ENCODE measurements at places on chromosomes 5 and 9. TPM values are rescaled to one million over a fixed set of nuclear protein-coding genes. Genes with fewer than 3 reads are reported as not detected.

DNA sequence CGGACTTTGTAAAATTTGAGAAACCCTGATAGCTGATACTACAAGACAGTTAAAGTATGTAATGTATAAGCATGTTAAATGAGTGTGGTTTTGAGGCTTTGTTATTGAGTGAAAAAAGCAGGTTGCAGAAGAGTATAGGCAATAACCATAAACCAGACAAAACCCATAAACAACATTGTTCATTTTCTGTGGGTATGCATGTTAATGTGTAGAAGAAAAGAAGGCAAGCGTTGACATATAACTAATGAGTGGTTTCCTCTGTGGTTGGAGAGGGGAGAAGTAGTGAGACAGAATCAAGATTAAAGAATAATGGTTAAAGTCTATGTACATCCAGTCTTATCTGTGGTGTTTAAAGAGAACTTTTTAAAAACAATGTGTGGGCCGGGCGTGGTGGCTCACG is 26.2 kb downstream of the RAD23B start:
- DNase-seq = no peak

DNA sequence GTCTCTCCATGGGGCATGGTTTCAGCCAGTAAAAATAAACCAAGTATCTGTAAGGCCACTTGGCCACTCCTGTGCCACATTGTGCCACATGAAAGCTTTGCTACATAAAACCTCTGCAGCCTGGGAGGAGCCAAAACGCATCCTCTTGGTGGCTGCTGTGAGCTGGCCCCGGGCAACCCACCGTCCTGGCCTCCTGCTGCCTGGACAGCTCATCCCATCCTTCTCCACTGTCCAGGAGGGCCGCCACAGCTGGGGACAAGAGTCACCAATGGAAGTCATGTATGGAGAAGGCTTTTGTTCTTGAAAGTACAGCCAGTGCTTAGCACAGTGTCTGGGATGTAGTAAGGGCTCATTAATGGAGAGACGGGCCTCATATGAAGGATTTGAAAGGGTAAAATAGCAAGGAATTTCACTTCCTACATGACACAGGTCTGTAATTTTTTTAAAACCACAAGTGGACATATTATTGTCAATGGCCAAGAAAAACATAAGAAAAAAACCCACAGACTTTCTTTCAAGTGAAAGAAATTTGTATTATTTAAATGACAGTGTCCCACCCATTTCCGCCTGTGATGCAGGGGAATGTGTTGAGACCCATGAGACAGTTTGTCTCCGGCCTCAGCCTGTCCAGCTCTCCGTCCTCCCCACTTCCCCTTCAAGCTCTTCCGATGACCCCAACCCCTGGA is 6.6 kb downstream of the PTGES start:
- DNase-seq = no peak

DNA sequence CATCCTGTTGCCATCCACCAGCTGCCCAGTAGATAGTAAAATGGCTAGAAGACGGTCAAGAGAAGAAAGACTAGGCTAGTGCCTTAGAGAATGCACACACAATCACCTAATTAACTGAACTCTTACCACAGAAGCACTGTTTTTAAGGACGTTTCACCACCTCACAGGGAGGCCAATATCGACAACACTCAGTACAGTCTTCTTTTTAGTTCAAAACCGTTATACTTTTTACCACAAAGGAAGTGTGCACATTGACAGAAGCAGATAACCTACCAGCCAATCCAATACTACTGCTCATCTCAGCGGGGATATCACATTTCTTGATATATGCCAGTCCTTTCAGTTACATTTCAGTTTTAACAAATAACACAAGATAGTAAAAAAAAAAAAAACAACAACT is 122.3 kb downstream of the GNAQ start:
- no peak for DNase-seq

- no peak for DNase-seq
Measured at GRCh38 chr5:7910738-7911428, 41.9 kb downstream of the MTRR start.

- DNase-seq = no peak
Measured at GRCh38 chr9:120040896-120041295, 539.1 kb downstream of the CDK5RAP2 start.

DNA sequence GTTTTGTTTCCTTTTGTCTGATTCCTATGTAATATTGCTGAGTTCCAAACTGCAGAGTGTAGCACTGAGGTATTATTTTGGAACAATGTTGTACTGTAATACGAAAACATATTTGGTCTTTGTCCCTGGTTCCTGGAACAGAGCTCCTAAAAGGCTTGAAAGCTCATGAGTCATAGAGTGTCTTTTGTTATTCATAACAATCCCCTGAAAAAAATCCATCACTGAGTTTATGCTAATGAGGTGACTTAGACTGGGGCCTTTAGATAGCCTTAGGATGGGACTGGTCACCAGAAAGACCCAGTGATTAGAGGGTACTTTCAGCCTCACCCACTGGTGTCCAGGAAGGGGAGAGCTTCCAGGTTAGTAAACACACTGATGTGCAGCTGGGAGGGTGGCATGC is 132.7 kb upstream of the POU5F2 start:
- DNase-seq = no peak

DNA sequence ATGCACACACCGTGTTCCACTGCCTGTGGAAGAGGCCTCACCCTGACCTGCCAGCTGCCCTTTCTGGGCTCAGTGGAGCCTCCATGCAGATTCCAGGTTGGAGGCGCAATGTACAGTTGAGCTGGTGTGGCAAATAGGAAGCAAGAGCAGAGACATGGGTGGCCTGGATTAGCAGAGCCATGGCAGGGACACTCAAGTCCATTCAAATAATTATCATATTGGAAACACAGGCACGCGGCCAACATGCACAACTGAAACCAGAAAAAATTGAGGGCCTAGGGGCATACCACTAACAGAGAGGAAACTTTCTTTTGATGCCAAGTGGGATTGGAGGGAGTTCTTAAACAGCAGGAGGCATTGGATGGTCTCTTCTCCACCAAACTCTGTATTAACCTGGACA is 35.8 kb downstream of the OTULINL start:
- DNase-seq = no peak

GRCh38 chr5:133116601-133117000 is 64.8 kb downstream of the HSPA4 start:
- DNase-seq = no peak

- no peak for DNase-seq
Measured at GRCh38 chr5:91357806-91358205, 25.3 kb downstream of the ARRDC3 start.

DNA sequence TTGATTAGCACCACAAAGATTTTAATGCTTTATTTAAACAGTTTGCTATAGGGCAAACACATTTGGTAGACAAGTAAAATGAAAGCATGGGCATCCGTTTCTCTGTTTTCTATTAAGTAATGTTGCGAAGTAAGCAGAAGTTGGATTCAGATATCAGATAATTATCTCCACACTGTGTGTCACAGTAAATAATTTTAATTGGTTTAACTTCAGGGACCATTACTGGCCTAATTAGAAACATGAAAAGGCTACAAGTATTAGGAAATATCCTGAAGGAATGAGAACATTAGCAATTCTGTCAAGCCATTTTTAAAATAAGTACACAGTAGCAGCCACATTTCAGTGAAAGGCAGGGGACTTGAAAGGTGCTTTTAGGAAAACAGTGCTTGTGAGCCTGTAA is 975.4 kb downstream of the NR2F1-AS1 start:
- no peak for DNase-seq

DNA sequence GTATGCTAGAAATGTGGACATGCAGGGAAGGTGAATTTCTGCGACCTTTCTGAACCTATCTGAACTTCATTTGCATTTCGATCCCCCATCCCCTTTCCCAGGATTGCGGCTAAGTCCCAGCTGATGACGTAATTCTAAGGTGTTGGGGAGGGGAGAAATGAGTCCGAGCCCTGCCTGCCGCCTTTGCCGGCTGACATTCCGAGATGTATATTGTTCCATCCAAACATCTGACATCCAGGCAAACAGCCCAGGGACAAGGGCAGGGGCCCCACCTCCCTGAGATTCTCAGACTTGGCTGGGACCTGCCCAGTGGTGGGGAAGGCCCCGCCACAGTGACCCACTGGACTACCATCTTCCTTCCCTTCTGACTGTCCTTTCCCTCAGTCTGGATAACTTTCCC is 494.6 kb downstream of the ENC1 start:
- DNase-seq = no peak

DNA sequence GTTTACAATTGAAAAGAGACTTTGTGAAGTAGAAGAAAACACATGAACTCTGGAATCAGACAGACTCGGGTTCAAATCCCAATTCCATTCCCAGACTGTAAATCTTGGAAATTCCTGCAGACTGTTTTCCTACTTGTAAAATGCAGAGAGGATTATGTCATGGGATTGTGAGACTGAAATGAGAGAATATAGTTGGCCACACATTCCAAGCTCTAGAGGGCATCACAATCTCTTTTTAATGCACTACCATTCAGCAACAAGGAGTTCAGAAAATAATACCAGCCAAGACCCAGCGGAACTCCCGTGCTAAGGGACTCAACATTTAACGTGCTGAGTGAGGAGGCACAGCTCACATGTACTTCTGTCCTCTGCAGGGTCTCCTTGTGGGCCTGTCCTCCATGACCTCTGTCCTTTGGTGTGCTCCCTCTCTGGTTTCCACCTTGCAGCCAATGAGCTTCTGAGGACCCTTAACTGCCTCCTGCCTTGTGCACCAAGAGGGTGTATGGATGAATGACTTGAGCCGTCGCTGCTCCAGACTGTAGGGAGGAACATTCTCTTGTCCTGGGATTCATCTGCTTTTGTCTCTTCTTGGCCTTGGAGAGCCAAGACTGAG is 263.5 kb downstream of the NTRK2 start:
- DNase-seq = no peak

GRCh38 chr5:54309691-54310432 is 511 bp downstream of the ARL15 start:
- DNase-seq = no peak

- no peak for DNase-seq
Measured at GRCh38 chr5:180084638-180085561, 13.3 kb upstream of the RNF130 start.

DNA sequence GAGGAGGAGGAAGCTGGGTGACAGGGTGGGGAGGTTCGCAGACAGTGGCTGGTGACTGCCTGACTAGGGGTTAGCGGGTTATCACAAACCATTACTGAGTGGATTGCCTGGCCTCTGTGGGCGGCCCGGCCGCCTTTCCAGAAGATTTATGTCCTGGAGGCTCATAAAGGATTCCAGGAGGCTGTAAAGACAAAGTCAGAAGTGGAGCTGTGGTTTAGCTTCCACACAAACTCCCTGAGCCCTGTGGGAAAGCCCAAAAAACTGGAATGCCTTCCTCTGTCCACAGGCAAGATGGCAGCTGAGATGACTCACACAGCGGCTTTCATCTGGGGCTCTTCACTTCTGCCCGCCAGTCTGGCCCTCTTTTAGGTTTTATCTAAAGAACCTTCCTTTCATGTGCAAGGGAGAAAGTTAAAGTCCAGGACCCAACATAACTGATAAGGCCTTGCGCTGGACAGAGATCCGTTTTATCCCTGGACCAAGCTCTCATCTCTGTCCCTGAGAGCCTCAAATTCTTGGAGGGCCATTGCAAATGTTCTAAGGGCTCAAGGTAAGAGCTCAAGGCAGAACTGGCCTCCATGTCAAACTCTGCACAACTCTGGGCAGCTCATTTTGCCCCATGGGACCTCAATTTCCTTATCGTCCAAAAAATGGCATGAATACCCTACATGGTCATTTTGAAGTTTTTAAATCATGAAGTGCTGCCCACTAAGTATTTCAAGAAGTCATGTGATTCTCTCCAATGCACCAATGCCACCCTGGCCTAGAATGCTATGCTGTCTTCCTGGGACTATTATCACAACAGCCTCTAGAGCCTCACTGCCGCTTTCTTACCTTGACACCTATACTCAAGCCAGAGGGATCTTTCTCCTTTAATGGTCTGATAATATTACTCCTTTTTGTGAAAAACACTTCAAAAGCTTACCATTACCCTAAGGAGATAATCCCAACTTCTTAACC is 249.4 kb upstream of the TRIM32 start:
- no peak for DNase-seq

Gene FSTL4
- total RNA-seq = 0.37 TPM

Gene GABRA1
- total RNA-seq = not detected

Gene C1QTNF2
- total RNA-seq = 0.15 TPM

Gene SLC6A7
- not detected for total RNA-seq

Gene LCN1
- not detected for total RNA-seq
